Lower leg skin (tissue), 4 donors: ENCODE measurements at places on chromosomes 11 and 22. TPM values are rescaled to one million over a fixed set of nuclear protein-coding genes. Genes with fewer than 3 reads are reported as not detected.

GRCh38 chr22:19855504-19856409 lies 1.1 kb upstream of the GNB1L start:
- DNase-seq: peak; percentile 91

The PNPLA3 gene
- 20.9 TPM for total RNA-seq

DNA sequence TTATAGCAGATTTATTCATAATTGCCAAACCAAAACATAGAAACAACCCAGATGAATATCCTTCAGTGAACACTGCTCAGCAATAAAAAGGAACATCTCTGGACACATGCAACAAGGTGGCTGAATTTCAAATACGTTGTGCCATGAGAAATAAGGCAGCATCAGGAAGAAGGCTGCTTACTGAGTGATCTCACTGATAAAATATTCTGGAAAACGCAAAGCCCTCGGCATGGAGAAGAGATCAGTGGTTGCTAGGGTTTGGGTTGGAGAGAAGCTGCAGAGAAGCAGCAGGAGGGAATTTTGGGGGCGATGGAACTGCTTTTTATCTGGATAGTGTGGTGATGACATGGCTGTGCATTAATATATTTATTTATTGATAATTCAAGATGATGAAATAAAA lies 11.0 kb upstream of the SHANK2 start:
- DNase-seq: no peak

- peak; percentile 71 for DNase-seq
Observed at GRCh38 chr11:2517386-2518064, 72.7 kb downstream of the KCNQ1 start.

The TEX12 gene
- not detected for total RNA-seq

The TRPC6 gene
- total RNA-seq: 6.3 TPM

GRCh38 chr22:23075525-23076216 lies 5.4 kb downstream of the GNAZ start:
- no peak for DNase-seq

DNA sequence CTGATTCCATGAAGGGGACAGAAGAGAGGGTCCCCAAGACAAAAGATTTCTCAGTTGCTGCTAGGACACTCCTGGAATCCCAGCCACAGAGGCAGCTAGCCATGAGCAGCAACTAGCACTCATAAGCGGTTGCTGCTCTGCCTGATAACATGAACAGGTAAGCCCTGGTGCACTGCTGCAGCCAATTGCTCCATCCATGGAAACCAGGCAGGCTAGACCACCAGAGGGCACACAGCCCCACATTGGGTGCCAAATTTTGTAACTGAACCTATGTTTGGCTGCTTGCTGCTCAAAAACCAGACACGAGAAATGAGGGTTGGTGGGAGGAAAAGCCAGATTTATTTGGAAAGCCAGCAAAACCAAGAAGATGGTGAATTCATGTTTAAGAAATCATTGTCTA lies 21.9 kb upstream of the QSER1 start:
- DNase-seq: no peak

GRCh38 chr11:6315811-6316425 lies 4.4 kb downstream of the CAVIN3 start:
- peak; percentile 52 for DNase-seq

- DNase-seq: no peak
Observed at GRCh38 chr11:125082611-125083311, 19.7 kb downstream of the SLC37A2 start.

- DNase-seq: no peak
Observed at GRCh38 chr11:43756575-43756974, 76.0 kb downstream of the HSD17B12 start.

The TRIM6 gene
- total RNA-seq: 2.7 TPM

The NCF4 gene
- 5.4 TPM for total RNA-seq

DNA sequence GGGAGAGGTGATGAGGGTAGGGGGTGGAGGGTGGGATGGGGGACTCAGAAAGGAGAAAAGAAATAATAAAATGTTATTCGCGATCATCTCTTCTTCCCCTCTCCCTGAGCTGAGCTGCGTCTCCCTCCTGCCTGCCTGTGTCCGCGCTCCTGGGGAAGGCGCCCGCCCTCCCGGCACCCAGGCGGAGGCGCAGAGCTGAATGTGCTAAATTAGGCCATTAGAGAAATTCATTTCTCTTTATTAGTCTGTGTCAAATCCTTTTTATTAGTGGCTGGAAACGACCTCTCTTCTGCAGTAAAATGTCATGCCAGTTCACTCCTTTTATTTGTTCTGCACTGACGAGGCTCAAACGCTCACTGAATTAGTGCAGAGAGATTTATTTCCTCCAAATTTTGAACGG lies 116.1 kb downstream of the FEZ1 start:
- no peak for DNase-seq

The GAL3ST1 gene
- 1.8 TPM for total RNA-seq

DNA sequence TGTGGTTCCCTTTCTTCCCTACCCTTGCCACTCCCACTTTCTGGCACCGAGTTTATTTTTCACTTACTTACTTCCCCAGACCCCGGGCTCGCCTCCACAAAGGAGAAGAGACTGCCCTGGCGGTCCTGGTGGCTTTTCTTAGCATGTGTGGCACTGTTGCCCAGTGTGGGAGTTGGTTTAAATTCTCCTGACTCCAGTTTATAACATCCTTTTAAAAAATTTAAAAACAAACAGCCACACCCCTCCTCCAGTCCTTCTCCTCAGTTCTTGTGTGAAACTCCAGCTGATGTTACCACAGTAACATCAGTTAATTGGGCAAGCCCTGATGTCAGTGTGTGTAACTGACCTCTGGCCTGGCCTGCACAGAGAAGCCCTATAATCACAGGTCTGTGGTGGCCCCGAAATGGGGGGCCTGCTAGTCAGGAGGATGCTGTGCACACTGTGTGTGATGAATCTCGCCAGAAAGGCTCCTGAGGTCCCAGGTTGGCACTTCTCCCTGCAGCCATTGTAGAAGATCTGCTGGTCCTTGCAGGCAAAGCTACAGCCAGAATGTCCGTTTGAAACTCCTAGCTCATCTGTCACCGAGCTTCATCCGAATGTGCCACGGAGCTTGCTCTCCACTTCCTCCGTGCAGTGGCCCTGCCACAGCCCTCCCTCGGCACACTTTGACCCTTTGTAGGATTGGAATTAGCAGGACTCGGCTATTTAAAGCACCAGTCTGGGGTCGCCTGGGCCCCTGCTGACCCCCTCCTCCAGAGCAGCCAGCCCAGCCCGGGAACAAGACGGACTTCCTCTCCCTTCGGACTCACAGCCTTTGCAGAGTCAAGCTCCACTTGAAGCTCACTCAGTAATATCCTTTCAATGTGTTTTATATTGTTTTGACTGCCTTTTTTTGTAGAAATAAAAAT lies 7.6 kb downstream of the YDJC start:
- DNase-seq: no peak

The MN1 gene
- 2.7 TPM for total RNA-seq

GRCh38 chr11:115637599-115638241 lies 133.5 kb upstream of the CADM1 start:
- DNase-seq: no peak

DNA sequence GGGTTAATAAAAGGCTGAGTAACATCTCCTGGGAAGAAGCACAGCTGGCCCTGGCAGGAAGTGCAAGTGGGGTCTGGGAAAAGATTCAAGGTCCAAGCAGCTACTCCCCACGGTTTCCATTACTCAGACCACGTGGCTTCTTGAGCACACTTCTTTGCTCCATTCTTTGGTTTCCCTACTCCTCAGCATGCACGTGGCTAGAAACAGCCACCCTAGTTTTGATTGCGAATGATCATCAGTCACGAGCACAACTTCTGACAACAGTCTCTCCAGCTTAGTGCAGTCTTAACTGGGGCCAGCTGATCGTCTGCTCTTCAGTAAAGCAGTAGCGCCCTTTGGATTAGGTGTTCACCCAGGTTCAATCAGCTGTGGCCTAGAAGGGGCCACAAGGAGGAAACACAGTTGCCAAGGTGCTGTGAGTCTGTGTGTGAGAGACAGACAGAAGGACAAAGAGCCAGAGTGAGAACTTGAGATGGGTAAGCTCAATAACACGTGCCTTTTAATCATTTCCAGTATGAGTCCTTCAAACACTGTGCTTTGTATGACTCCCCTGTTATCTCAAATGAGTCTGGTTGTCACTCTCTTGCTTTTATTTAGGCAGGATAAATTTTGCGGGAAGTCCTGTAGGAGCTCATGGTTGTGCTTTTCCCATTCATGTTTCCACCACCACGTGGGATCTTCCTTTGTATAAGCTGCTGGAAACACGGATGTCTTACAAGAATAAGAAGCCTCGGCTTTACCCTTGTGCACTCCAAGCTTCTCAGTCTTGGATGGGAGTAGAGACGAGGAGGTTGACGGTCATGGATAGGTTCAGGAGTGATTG lies 901 bp upstream of the PARVA start:
- DNase-seq: peak; percentile 88

The BBOX1 gene
- total RNA-seq: 48.8 TPM

- no peak for DNase-seq
Observed at GRCh38 chr22:37316875-37317371, 34.6 kb downstream of the CYTH4 start.

- no peak for DNase-seq
Observed at GRCh38 chr11:112967082-112967481, 5.9 kb downstream of the NCAM1 start.

DNA sequence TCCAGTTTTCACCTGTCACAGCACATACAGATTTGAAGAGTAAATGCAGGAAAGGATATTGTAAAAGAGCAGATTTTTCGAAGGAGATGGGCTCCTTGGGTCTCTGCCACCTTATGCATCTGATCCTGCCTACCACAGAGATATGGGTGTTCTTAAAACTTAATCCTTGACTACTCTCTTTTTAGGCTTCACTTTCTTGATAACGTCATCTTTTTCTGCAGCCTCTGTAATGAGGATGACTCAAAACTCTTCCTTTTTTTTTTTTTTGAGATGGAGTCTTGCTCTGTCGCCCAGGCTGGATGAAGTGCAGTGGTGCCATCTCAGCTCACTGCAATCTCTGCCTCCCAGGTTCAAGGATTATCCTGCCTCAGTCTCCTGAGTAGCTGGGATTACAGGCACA lies 7.8 kb downstream of the PRR14L start:
- DNase-seq: peak; percentile 40

DNA sequence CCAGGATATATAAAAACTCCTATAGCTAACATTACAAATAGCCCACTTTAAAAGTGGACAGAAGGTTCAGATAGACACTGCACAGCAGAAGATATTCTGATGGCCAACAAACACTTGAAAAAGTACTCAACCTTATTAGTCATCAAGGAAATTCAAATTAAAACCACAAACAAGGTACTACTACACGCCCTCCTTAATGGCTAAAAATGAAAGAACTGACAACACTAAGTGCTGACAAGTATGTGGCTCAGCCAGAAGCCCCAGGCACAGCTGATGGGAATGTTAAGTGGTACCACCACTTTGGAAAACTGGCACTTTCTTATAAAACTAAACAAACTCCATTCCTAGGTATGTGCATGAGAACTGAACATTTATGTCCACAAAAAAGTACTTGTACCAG lies 320.1 kb downstream of the TBC1D22A start:
- DNase-seq: no peak

GRCh38 chr11:60942970-60943565 lies 8.9 kb downstream of the SLC15A3 start:
- DNase-seq: no peak

GRCh38 chr22:39917776-39918495 lies 17.1 kb downstream of the GRAP2 start:
- DNase-seq: no peak

The CFAP300 gene
- 1.4 TPM for total RNA-seq

- DNase-seq: no peak
Observed at GRCh38 chr11:104051778-104052177, 15.3 kb downstream of the DDI1 start.

DNA sequence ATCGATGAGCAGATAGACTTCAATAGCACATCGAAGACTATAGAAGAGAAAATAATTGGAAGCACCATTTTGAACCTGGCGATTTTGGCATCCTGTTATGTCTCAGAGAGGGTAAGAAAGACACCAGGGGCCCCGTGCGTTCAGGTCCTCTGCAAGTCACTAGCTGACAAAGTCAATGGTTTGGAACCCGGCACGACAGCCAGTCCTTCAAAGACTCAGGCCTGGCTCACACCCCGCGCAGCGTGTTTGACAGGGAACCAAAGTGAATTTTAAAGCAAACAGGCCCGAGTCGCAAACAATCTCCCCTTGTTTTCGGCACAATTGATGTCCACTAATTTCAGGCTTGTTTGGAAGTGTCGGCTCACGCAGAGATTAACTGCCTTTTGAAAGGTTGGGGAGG lies 716.6 kb downstream of the BRD1 start:
- DNase-seq: no peak

DNA sequence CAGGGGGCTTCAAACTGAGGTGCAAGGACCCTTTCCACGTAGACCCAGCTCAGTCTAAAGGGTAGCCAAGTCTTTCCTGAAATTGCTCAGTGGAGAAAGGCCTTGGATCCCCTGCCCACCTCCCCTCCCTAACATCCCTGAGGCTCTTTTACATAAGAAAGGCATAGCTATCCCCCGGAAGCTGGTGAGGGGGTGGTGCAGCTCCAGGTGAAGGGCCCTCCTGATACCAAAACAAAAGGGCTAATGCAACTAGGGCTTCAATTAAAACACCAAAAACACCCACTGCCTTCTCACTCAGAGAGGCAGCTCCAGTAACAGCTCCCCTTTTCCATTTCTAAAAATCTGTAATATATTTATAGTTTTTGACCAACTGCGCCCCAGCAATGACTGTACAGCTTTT lies 5.8 kb downstream of the SHANK2 start:
- DNase-seq: peak; percentile 46

The MAPK12 gene
- 1.3 TPM for total RNA-seq

DNA sequence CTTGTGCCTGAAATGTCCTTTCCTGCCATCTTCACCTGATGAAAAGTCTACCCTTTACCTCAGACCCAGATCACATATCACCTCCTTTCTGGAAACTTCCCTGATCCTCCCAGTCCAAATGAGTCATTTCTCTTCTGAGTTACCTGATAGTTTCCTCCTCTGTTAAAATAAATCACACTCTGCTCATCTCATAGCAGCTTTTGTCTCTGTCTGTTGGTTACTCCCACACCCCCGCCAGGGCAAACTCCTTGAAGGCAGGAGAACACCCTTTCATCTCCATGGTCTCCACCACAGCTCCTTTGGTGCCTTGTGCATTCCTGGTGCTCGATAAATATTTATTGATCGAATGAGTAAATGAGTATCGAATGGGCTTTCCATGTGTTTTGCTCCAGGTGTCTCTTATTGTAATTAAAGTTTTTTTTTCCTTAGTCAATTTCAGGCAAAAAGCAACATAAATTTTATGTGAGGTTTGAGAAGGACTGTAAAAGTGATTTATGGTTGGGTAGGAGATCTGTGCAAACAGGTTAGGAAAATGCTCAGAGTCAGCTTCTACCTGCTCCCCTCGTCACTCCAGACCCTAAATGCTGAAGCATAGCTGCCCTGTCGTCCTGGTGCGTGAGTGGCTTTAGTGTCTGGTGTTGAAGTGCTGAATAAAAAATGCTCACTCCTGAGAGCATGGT lies 178.2 kb downstream of the GRIK4 start:
- DNase-seq: no peak

DNA sequence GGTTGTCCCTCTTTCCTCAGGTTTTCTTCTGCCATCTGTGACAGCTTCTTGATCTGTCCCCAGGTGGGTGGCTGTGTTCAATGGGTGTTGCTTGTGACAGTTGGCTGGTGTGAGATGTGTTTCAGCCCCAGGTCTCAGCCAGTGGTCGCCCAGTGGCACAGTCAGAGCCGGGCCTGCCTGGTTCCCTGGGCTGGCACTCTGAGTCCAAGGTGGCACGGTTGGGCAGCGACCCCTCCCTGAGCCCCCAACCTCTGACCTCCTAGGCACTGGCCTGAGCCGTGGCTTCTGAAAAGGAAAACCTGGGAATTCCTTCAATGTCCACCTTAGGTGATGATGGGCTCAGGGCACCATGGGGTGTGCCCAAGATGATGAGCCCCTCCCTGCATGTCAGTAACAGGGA lies 14.0 kb upstream of the PRODH start:
- DNase-seq: no peak

GRCh38 chr22:43262990-43263644 lies 76.2 kb upstream of the TTLL12 start:
- DNase-seq: no peak
